ENCODE measurements at places on chromosomes 1 and 21. TPM values are rescaled to one million over a fixed set of nuclear protein-coding genes. Genes with fewer than 3 reads are reported as not detected.

Gene PROK1
- total RNA-seq, result not detected

Gene CTSK
- total RNA-seq, result 6.7 TPM

Gene CLEC20A
- total RNA-seq, result not detected

Gene HMCN1
- total RNA-seq, result 10.3 TPM

DNA sequence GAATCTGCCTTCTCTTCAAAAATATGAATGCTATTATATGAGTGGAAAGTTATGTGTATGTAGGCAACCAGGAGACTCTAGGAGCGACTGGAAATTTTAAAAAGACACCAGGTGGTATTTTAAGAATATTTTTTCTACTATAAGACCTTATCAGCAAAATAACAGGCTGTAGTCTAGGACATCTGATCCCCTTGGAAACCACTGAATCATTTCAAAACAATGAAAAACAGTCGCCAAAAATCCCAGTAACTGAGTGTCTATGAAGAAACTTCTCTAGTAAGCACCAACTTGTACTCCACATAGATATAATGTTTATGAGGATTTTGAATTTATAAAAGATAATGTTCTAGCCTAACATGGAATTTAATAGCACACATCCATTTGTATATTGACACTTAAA is 358.5 kb downstream of the GPATCH2 start:
- no peak for DNase-seq
- H3K4me3 ChIP-seq, result no peak overlapping the region
- H3K4me1 ChIP-seq, result no peaks in the 10 kb centered on the region

Measured in endothelial cell of umbilical vein (primary cell).